Renal cortex interstitium (tissue), 15 donors: ENCODE measurements at places on chromosomes 5 and 9. TPM values are rescaled to one million over a fixed set of nuclear protein-coding genes. Genes with fewer than 3 reads are reported as not detected.

- DNase-seq = no peak
These were observed 9.0 kb downstream of the GPSM1 start for GRCh38 chr9:136336156-136336870.

DNA sequence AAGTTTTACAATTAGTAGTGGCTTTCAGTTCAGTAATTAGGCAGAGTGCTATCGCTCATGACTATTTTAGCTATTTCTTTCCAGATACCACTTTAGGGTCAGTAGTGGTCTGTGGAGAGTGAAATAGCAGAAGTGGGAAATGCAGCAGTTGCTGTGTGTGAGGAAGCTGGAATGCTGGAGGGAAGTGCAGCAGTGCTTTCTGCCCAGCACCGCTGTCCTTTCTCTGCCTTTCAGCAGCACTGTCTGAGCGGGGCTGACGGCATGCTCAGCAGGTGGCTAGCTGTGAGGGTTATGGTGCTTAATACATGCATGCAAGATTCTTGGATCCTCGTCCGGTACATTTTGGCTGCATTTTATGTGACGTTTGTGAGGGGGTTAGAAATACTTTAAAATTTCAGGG lies 213.9 kb downstream of the PBX3 start:
- DNase-seq = no peak

DNA sequence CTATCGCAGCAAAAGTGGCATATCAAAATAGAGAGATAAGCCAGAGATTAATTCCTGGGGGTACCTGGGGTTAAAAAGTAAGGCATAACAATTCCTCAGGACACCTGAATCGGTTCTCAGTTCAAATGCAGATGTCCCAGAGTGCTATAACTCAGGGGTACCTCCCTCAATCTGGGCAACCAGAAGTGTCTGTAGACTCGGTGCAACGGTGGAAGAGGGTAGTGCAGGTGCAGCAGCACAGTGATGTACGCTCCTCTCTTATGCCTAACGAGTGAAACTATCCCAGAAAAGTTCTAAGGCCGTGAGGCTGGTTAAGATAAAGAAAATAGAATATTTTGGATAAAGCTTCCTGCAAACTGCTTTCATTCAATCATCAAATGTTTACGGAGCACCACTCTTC lies 7.9 kb upstream of the NR4A3 start:
- DNase-seq = no peak

GRCh38 chr5:173974688-173975239 lies 14.2 kb upstream of the C5orf47 start:
- DNase-seq = no peak

DNA sequence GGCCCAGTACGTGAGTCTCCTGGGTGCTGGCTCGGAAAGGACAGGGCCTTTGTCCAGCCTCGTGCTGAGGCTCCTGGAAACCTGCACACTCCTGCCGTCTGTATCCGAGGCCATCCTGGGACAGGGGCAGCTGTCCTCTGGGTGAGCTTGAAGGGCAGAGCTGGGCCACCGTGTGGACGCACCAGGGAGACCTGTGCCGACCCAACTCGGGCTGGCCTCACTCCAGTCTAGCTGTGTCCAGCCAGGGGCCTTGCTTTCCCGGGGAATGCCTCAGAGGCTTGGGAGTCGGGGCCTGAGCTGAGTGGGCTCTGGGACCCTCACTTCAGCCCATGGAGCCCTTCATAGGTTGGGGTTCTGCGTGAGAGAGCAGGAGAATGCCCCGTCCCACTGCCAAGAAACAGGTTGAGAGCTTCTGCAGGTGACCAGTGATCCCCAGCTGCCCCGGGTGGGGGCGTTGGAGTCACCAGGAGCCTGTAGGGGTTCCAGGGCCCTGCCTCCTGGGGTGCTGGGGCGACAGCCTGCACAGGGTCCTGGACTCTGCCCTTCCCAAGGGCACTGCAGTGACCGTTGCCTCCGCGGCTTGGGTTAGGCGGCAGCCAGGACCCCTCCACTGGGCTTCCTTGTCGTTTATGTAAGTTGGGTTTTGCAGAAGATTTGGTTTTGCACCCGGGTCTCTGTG lies 60.1 kb downstream of the COL5A1 start:
- DNase-seq = no peak

DNA sequence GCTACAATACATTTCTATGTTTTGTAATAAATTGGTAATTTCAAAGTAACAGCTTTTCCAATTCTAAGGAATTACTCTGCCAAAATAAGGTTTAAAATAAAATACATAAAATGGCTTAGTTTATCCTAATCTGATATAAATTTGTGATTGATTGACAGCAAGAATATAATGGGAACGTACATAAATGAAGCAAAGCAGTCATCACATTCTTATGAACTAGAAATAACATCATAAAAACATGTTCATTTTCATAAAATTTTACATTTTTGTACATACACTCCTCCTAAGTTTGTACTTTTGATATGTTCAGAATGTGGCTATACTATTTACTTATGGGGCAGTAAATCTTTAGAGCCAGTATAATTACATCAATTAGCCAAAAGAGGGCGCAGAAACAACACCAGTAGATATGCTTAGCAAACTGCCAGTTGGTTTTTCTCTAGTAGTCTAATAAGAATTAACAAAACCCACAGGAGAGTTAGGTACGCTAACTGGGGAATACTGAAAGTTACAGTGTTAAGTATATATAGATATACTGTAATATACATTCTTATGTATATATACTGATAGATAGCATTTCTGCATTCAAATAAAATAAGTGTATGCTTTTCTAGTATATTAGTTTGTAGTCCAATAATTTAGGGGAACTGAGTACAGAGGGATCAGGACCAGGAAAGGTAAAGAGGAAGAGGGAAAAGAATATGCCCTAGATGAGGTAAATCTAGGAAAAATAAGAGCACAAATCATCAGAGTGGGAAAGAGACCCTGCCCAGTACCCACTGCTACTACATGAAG lies 76.8 kb downstream of the ZDHHC21 start:
- DNase-seq = peak; percentile 2

GRCh38 chr9:31774571-31774970 lies 609.9 kb upstream of the ACO1 start:
- no peak for DNase-seq

- DNase-seq = no peak
These were observed 162.8 kb downstream of the TLE1 start for GRCh38 chr9:81526587-81526986.

DNA sequence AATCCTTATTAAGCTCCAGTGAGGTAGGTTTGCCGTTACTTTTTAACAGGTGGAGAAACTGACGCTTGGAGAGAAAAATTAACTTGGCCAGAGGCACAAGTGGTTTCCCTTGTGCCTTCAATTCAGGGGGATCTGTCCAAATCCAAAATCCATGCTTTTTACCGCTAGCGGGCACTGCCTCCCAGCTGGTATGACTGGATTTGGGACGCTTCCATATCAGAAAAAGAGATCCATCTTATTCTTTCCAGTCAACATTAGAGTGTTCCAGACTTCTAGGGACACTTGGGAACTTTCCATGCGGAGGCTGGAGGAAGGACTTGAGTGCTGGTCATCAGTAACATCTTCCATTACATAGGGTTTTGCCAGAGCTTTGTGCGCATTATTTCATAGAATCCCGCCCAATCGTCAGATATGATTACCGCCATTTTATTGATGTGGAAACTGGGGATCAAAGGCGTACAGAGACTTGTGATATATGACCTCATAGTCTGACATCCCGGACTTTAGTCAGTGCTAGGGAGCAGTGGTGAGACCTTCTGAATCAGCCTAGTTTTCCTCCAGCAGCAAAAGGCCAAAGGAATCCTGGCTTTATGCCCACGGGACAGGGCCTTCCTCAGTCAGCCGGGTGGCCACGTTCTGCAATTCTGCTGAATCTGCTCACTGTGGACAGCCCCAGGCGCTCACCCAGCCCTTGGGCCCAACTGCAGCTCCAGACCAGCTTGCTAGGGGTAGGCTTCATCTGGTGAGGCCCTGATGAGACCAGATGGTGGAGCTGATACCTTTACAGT lies 1.1 kb upstream of the GNPDA1 start:
- no peak for DNase-seq

DNA sequence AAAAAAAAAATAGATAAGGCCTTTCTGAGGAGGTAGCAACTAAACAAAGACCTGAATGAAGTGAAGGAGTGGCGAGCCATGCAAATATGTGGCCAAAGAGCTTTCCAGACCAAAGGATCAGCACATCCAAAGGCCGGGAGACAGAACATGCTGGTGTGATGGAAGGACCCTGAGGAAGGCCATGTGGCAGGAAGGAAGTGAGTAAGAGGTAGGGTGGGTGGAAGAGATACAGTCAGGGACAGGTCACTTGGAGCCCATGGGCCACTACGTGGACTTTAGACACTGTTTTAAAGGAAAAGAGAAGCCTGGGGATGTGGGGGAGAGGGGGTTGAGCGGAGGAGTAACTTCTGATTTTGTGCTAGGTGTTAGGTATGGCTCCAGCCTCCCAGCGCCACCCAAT lies 31.3 kb downstream of the SPRY4 start:
- DNase-seq = no peak

DNA sequence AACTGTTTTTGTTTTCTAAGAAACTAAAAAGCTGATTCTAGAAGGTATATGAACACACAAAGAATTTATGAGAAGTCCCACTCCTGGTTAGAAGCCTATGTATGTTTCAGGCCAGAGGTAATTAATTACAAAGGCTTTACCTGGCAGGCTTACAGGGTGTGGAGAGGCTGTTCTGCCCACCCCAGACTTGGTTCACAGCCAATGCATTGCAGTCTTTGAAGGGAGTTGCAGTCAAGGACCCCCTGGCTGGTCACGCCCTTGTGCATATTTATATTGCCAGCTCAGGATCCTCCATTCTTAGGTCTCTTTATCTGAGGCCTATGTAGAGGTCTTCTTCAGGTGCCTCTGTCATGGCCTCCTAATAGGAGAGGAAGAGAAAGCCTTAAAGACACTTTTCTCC lies 13.6 kb upstream of the PRSS3 start:
- DNase-seq = no peak

- DNase-seq = no peak
These were observed 597.9 kb downstream of the ZNF608 start for GRCh38 chr5:124148574-124148973.

DNA sequence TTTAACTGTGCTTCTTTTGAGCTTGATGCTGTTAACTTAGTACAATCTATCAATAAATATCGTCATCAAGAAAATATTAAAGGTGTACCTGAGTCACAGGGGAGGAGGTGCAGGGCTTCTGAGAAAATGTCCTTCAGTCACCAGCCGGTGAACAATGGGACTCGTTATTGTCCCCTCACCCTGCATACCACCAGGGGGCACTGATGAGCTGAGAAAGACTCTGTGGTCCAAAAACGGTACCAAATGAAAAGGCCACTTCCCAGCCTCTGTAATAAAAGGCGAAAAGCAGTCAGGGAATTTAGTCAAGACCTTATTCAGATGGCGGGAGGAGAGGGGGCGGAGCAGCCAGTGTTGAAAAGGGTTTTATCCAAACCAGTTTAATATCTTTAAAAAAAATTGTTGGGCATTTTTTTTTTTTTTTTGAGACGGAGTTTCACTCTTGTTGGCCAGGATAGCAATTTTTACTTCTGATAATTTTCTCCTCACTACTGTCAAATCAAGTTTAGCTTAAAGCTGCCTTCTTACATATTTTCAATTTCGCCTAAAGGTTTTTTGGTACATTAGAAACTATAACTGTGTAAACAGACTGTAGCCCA lies 271.9 kb upstream of the ADAMTS16 start:
- peak; percentile 38 for DNase-seq

GRCh38 chr9:99870126-99870525 lies 36.3 kb upstream of the STX17 start:
- no peak for DNase-seq

DNA sequence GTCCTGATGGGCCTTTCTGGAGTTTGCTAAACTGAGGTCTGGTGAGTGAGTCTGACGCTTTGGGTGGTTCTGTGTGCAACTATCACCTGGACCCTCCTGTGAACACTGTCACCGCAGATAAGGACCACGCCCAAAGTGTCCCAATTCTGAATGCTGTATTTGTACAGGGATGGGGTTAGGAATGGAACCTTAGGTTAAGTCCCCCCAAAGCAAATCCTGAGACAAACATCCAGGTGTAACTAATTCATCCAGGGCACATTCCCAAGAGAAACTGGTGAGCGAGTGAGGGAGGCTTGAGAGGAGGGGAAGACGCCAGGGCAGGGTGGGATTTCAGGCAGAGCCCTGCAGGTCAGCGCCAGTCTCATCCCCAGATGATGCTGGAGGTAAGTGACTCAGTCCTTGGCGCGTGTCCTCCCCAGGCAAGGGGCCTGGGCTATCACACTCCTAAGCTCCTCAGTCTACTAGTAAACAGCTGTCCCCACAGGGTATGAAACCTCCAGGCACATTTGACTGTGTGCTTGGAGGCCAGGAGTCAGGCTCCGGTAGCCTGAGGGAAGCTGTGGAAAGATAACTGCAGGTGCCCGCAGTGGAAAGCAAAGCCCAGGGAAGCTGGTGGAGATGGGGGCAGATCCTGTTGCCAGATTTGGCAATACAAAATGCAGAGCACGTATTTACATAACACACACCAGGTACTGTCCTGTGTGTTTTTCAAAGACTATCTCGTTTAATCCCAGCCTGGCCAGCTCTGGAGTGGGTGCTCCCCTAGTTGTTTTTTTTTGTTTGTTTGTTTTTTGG lies 66.7 kb downstream of the IL6ST start:
- DNase-seq = no peak

DNA sequence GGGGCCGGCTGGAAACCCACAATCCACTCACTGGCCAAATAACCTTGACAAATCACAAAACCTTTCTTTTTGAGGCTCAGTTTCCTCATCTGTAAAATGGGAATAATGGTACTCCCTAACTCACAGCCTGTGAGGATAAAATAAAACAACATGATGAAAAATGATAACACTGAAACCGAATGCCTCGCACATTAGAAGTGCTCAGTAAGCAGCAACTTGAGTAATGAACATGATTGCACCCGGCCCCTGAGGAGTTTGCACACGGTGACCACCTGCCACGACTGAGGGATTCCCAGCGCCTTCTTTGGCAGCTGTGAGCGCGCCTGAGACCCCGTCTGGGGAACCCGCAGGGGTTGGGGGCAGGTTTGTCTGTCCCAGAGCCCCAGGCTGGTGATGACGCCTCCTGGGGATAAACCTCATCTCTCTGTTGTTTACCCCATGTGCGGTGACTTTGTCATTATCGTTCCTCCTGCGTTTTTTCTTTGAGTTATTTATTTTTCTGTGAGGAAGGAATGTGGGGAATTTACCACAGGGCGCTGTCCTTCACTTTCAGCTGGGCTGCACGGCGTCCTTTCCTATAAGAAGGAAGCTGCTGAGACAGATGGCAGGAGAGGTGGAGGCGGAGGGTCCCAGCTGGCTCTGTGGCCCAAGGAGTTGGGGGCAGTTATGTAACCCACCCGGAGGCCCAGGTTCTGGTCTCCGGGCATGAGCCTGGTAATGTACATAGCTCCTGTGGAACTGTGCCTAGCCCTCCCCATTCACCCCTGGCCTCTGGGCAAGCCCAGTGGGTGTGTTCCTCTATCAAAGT lies 3.0 kb upstream of the SYNPO start:
- no peak for DNase-seq

The TAS2R1 gene
- polyA plus RNA-seq = 0.10 TPM

The IPPK gene
- polyA plus RNA-seq = 10.3 TPM

The MAP1B gene
- polyA plus RNA-seq = 17.7 TPM

The HACD4 gene
- 3.3 TPM for polyA plus RNA-seq

The MLANA gene
- 1.4 TPM for polyA plus RNA-seq

The ZBED3 gene
- polyA plus RNA-seq = 31.6 TPM

The BRIX1 gene
- polyA plus RNA-seq = 52.1 TPM

The ZFP37 gene
- 13.0 TPM for polyA plus RNA-seq

The SOX30 gene
- polyA plus RNA-seq = 0.55 TPM
